ENCODE measurements at places on chromosomes 7 and 10.

GRCh38 chr7:43509906-43510305, 73.0 kb upstream of the STK17A start:
- no peak for DNase-seq

DNA sequence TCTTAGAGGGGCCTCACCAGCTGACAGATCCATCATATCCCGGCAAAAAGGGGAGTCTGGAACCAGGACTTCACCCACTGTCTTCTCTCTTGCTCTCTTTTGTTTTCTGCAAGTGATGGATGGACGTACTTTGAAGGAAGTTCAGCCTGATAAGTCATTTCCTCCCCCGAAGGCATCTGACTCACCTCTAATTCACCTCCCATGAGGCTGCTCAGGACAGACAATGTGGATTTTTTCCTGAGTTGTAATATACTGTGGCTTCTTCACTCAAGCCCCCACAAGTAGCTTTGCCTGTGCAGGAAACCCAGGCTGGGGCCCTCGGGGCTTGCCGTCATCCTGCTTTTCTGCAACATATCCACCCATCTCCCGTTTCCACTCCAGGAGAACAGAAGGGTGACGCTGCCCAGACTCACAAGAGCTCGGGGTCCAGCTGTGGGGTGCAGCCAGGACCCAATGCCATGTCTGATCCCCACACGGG, 70.4 kb downstream of the ASB13 start:
- DNase-seq: peak; percentile 17

DNA sequence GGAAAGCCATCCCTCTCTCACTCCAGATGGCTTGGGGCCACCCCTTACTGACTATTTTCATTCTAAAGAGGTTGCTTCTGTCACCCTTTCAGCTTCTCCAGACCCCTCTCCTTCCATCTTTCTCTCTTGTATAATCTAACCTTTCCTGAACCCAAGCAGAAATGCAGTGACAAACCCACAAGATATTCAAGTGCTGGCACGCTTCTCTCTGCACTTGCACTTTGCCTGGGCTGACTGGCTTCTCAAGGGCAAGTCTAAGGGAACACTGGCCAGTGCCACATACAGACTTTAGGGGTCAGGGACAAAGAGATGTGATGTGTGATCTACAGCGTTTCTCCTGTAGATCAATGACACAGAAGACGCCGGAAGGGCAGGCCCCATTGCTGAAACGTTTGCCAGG, 150.4 kb upstream of the LANCL2 start:
- DNase-seq: no peak

DNA sequence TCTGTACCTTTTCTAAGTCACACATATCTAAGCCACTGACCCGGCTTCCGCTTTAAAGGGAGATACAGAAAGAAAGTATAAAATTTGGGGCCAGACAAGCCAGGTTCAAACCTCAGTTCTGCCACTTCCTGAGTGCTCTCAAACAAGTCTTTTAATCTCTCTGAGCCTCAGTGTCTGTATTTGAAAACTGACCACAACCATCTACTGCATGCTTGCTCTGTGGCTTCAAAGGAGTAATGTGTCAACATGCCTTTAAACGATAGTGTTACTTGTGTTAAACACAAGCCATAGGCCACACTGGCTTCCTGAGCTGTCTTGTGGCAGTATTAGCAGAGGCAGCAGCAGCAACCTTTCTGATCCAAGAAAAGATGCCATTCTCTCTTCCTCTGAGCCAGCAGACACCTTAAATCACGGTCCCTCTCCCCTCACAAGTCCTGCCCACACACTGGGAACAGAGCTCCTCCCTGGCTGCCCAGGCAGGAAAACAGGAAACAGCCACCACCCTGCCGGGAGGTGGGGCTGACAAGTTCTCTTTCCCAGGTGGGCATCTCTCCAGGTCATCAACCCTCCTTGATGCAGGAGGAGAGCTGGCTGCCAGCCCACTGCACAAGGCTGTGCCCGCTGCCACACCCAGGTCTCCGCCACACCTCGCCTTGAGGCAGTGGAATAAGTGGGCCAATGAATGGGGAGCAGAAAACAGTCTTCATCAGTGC, 10.7 kb downstream of the HIP1 start:
- no peak for DNase-seq

GRCh38 chr10:123270221-123270620, 116.0 kb downstream of the BUB3 start:
- DNase-seq: peak; percentile 13

DNA sequence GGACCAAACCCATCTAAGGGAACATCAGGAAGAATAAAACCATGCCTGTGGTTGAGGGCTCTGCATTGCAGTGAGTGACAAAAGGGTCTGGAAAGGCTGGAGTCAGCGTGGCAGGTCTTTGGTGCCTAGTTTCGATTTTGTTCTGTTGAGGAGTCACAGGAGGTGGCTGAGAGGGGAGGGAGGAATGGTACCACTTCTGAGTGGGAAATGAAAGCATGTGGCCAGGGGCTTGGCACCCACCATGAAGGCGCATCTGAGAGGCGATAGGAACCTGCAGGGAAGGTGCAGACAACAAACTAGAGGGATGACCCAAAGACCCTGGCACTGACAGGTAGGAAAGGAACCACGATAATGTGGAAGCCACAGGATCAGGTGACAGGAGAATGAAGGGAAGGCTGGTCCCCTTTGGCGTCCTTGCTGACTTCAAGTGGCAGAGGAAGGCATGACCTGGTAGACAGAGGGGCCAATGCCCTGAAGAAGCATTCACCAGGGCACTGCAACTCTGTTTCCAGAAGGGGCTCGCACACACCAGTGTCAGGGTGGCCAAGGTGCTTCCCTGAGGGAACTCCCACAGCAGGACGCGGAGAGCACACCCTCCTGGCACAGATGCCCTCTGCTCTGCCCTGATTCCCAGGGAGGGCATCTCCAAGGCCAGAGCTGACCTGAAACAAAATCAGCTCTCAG, 41.7 kb downstream of the HIPK2 start:
- no peak for DNase-seq

- no peak for DNase-seq
Observed at GRCh38 chr10:64648915-64649314, 1127.7 kb downstream of the REEP3 start.

GRCh38 chr7:98745722-98746318, 124.0 kb downstream of the TMEM130 start:
- DNase-seq: peak; percentile 8

GRCh38 chr7:17685141-17685540, 255.2 kb downstream of the SNX13 start:
- DNase-seq: no peak

DNA sequence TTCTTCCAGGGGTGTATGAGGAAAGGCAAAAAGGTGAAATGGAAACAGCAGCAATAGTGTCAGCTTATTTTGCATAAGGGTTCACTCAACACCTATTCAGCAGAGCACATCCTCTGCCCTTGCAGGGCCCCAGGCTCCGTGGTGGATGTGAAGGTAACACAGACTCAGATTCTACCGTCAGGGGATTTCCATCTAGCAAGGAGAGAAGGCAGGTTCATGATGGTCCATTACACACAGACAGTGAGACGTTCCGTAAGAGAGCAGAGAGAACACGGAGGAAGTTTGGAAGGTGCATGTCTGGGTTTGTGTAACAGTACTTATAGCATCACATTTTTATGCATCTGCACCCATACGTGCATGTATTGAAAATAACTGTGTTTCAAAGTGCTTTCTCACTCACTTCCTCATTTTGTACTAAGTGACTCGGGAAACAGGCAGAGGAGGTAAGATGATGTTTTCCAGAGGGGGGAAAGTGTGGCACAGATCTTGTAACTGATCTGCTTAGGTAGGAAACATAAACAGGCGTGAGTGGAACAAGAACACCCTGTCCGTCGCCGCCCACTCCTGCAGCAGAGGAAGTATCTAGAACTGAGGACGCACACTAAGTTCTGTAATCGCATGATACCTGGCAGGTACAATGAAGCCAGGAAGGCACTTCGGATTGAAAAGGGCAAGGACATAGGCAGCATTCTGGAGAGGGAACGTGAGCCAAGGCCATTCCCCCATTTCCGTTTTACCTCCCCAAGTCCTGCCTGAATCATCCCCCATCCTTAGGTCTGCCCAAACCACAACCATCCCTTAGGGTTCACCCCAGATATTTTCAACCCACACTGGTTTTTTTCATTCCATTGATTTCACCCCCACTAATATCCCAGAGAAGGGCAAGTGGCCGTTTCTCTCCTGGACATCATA, 1.0 kb upstream of the ENO4 start:
- DNase-seq: no peak

DNA sequence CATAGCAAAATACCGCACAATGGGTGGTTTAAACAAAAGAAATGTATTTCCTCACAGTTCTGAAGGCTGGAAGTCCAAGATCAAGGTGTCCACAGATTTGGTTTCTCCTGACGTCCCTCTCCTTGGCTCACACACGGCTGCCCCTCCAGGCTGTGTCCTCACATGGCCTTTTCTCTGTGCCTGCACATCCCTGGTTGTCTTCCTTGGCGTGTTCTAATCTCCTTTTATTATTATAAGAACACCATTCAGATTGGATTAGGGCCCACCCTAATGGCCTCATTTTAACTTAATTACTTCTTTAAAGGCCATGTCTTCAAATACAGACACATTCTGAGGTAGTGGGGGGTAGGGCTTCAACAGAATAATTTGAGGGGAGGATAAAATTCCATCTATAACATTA, 87.9 kb downstream of the FZD1 start:
- DNase-seq: no peak

- DNase-seq: no peak
Observed at GRCh38 chr7:100493476-100494264, 9.9 kb downstream of the NYAP1 start.

- peak; percentile 97 for DNase-seq
Observed at GRCh38 chr10:114634609-114634979, 23.5 kb downstream of the ABLIM1 start.

GRCh38 chr7:27248427-27248806, 5.8 kb downstream of the EVX1 start:
- no peak for DNase-seq

- DNase-seq: no peak
Observed at GRCh38 chr10:133166504-133166827, 6.4 kb downstream of the KNDC1 start.

DNA sequence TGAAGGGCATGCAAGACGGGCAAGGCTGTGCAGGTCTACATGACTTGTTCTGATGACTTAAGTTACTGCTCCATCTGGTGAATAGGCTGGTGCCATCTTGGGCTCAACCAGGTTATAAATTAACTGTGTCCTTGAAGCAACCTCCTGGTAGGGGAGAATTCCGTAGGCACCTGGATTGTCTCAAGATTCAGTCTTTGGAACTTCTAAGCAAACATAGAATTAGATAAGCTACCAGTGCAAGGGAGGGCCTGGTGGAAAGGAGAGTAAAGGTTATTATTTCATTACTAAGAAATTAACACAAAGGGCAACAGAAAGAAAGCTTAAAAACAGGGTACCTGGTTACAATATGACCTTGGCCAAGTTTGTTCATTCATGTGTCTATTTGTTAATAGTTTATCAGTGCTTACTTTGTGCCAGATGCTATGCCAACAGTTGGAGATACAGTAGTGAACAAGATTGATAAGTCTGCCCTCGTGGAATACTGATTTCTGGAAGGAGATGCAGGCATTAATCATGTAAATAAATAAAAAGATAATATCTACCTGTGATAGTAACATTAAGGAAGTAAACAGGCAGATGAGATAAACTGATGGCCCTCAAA, 107.0 kb upstream of the PALS2 start:
- DNase-seq: no peak

DNA sequence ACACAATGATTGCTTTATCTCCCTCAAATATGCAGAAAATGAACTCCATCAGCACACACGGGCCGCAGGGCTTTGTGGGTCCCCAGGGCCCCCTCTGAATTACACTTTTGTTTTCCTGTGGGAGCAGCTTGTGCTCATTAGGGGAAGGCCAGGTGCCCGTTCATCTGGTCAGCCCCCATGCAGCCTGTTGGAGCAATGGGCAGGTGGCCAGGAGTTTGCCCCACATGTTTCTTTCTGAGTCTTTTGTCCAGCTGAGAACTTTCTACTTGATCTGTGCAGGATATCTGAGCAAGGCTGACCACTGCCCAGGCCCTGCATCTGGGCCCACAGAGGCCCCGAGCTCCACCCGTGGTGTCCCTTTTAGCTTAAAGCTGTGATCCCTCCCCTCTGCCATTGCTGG, 105.3 kb upstream of the FAM20C start:
- no peak for DNase-seq

- no peak for DNase-seq
Observed at GRCh38 chr10:106224676-106225075, 939.8 kb downstream of the SORCS1 start.

GRCh38 chr7:20299145-20299544, 31.6 kb upstream of the ITGB8 start:
- no peak for DNase-seq

DNA sequence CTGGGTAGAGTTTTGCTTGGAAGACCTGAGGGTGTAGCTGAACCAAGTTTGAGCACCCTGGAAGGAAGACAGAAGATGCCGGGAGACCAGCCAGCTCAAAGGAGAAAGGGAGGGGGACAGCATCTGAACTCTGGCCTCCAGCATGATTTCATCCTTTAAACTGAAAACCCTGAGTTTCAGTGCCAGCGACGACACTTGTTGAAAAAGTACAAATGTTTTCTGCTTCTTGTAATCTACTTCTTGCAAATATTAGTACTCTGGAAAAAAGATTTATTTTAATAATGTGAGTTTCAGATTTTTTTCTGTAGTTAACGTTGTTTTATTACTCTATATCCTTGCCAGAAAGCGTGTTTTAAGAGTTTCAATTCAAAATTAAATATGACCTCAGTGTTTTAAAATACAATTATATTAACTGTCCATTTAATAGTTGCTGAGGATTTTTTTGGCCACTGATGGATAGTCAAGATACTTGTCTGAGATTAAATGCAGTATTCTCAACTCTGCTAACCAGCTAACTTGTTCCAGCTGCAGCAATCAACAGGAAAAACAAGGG, 227.7 kb downstream of the MGMT start:
- no peak for DNase-seq

- no peak for DNase-seq
Observed at GRCh38 chr7:128734890-128735289, 4.3 kb upstream of the CALU start.

DNA sequence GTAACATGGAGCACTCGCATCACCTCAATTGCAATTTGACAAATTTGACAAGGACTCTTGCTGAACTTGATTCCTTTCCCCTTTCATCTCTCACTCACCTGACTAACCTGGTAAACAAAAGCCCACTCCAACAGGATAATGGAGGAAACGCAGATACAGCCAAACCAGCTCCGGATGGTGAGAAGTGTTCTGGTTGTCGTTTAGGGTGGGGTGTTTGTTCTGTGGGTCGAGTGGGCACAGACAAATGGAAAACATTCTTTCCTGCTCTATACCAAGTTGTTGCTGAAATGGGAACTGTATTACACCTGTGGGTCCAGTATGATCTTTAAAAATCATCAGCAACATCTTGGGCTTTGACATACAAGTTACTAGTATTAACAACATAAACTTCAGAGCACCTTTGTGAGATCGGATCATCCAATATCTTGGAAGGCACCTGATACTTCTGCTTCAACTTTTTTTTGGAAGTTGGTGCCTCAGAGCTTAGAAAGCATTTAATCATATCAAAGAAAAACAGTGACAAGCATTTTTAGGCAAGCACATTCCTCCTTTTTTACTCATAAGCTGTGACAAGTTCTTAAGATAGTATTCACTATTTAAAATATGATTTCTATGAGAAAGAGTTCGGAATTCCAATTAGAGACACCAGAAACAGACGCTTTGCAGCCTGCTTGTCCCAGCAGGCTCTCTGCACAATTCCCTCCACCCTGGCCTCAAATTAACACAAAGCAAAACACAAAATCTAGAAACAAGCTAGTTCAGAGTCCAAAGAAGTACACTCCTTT, 58.1 kb downstream of the CCDC186 start:
- DNase-seq: no peak
